ENCODE measurements at places on chromosomes 4 and X.
A peak's percentile ranks its signal among the peaks of the same experiment; 100 is the strongest.

DNA sequence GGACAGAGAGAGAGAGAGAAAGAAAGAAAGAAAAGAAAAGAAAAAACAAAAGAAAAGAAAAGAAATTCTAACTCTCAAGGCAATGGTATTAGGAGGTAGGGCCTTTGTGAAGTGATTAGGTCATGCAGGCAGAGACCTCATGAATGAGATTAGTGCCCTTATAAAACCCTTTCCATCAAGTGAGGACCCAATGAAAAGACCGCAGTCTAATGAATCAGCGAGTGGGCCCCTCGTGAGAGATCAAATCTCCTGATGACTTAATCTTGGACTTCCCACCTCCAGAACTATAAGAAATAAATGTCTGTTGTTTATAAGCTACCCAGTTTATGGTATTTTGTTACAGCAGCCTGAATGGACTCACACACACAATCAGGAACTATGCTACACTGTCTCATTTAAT is 16.9 kb downstream of the AASDH start:
- H3K27ac ChIP-seq, result no peak overlapping the region
- H3K27me3 ChIP-seq, result no peaks in the 10 kb centered on the region
- H3K36me3 ChIP-seq, result no peaks in the 10 kb centered on the region
- H3K4me3 ChIP-seq, result no peak overlapping the region
- DNase-seq, result no peak
- H3K4me1 ChIP-seq, result no peaks in the 10 kb centered on the region

GRCh38 chr4:185011408-185011807 is 6.9 kb upstream of the HELT start:
- H3K27ac ChIP-seq, result no peak overlapping the region
- H3K4me1 ChIP-seq, result no peaks in the 10 kb centered on the region
- no peaks in the 10 kb centered on the region for H3K27me3 ChIP-seq
- H3K36me3 ChIP-seq, result no peaks in the 10 kb centered on the region

DNA sequence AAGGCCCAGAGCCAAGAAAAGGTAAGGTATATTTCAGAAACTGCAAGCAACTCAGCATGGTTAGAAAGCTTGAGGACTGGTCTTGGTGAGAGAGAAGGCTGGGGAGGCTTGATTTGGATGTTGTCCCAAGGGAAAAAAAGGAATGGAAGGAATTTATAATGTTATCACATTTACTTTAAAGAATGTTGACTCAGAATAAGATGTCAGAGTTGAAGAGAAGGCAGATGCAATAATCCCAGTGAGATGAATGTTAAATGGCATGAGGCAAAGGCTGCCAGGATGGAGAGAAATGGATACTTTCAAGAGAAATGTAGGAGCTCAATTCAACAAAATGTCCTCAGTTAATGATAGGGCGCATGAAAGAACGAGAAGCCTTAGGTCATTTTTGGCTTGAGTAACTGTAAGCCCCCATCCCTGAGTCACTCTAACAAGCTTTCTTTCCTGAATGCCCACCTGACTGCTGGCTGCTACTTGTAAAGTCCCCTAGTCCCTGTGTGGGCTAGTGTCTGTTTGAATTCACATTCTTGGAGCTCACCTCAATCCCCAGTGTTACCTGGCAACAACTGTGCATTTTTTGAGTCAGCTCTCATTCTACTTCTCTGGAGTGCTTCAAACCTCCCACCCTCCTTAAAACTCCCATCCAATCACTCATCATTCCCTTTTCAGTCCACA is 103.0 kb upstream of the TAPT1 start:
- H3K36me3 ChIP-seq, result no peaks in the 10 kb centered on the region
- H3K27me3 ChIP-seq, result no peaks in the 10 kb centered on the region

DNA sequence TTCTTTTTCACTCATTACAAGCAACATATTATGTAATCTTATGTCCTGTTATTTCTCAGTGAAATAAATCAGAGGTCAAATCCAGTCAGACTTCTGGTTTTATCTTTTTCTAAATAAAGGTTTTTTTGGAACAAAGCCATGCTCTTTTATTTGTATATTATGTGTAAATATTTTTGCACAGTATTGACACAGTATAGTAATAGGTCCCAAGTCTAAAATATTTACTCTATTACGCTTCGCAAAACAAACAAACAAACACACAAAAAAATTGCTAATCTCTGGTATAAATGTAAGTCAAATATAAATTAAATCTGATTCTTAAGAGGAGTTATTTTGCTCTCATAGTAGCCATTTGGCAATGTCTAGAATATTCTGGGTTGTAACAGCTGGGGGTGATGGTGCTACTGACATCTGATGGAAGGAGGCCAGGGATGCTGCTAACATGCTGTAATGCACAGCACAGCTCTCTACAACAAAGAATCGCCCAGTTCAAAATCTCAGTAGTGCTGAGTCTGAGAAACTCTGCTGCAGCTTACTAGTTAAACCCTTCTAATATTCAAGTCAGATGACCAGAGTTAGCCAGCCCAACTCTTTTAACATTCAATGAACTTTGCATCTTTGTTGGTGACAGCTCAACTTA is 602.1 kb downstream of the RAB28 start:
- H3K36me3 ChIP-seq, result no peaks in the 10 kb centered on the region
- H3K4me1 ChIP-seq, result no peaks in the 10 kb centered on the region
- no peak overlapping the region for H3K27ac ChIP-seq
- no peak for DNase-seq

GRCh38 chr4:110208419-110208818 is 10.0 kb upstream of the ELOVL6 start:
- no peak overlapping the region for H3K27ac ChIP-seq
- H3K27me3 ChIP-seq, result no peaks in the 10 kb centered on the region
- no peaks in the 10 kb centered on the region for H3K36me3 ChIP-seq
- DNase-seq, result no peak
- no peak overlapping the region for H3K4me3 ChIP-seq

DNA sequence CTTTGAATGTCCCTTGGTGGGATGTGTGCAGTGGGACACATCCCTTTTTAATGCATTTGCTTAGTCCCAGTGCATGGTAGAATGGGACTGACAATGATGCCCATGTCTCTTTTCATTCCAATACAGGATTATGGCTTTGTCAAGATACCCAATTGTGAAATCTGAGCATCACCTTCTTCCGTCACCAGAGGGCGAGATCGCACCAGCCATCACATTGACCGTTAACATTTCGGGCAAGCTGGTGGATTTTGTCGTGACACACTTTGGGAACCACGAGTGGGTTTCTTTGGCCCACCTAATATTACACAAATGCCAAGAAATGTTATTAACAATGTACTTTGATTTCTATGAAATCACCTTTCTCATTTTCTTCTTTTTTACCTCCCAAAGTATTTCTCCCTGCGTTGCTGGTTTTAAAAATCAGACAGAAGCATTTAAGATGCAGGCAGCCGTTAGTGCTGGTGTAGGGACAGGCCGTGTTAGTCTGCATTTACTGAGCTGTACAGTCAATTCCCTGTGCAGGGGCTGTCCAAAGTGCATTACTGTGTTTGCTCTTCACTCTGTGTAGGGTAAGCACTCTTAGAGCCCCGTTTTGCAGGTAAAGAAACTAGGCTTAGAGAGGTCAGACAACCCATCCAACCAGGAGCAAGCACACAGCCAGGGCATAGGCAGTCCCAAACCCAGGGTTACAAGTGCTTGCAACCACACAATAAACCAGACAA is 46.5 kb downstream of the CWH43 start:
- peaks cover 3% of the 10 kb centered on the region for H3K27me3 ChIP-seq
- H3K4me1 ChIP-seq, result no peaks in the 10 kb centered on the region
- DNase-seq, result no peak
- no peak overlapping the region for H3K27ac ChIP-seq
- no peak overlapping the region for H3K4me3 ChIP-seq
- H3K36me3 ChIP-seq, result no peaks in the 10 kb centered on the region

DNA sequence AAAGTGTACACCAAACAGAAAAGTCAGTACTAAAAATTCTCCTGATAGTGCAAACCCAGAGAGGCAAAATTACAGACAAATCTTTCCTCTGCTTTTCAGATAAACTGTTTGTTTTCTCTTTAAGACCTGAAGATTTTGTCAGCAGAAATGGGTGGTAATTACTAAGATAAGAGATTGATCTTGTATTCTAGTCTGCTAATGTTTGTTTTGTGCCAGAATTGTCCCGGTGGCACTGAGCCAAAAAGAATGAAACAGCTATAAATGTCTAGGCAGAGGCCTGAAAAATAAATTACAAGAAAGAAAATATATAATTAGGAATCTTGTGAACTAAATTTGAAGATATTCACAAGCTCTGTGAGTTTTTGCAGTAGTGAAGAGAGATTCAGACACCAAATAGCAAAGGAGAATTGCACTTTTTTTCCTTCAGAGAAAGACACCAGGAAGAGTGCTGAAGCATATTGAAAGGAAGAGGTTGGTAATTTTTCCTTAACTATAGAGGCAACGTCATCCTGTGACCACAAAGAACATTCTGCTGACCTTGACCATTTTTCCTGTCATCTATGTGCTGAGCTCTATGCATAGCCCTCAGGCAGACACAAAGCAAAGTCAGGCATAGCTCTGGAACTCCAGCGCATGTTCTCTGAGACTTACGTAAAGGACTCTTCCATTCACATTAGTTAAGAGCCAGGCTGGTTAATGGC is 314.5 kb upstream of the RASGEF1B start:
- no peak overlapping the region for H3K27ac ChIP-seq
- H3K27me3 ChIP-seq, result no peaks in the 10 kb centered on the region
- DNase-seq, result no peak
- H3K36me3 ChIP-seq, result no peaks in the 10 kb centered on the region
- no peak overlapping the region for H3K4me3 ChIP-seq
- H3K4me1 ChIP-seq, result no peaks in the 10 kb centered on the region

DNA sequence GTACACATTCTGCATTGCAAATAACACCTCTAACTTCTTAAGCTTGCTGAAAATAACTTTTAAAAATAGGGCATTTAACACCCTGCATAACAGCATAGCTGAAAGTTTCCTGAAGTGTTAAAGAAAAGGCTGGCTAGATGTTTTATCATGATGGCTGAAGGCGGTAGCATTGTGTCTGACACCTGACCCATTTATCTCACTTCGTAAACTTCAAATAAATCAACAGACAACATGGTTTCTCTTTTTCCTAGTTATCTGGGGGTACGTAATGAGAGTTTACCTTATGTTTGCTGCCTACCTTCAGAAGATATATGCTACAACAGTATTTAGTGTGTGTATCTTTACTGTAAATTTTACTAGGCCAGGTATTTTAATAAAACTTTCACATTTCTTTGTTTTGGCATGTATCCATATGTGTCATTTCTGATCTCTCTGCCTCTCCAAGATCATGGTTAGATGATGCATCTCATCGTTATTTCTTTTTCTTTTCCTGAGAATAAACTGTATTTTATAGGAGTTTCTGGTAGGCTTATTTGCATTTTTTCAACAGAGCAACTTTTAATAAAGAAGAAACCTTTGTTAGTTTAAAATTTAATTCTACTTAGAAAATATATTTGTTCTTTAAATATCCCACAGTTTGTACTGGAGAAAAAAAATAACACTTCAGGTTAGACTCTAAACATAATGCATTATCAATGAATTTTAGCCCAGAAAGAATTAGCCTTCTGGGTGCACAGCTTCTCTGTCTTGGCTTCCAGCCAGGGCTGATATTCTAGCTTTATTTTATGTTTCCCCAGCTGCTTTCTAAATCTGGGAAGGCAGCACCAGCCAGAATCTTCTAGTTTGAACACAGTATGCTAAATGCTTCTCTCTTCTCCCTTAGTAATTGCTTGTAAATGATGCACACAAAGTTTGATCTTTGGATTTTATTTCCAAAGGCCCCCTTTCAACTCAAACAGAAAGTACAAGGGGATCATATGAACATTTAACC is 2.9 kb downstream of the NDST4 start:
- H3K36me3 ChIP-seq, result no peaks in the 10 kb centered on the region
- no peaks in the 10 kb centered on the region for H3K27me3 ChIP-seq
- no peak overlapping the region for H3K27ac ChIP-seq
- H3K4me3 ChIP-seq, result no peak overlapping the region
- no peaks in the 10 kb centered on the region for H3K4me1 ChIP-seq

- H3K4me1 ChIP-seq, result no peaks in the 10 kb centered on the region
- no peak for DNase-seq
- H3K36me3 ChIP-seq, result no peaks in the 10 kb centered on the region
- H3K27me3 ChIP-seq, result no peaks in the 10 kb centered on the region
- H3K4me3 ChIP-seq, result peak overlapping the region; percentile 24
Observed at GRCh38 chr4:123505095-123506010, 108.8 kb downstream of the SPRY1 start.

GRCh38 chr4:57156242-57156990 is 46.2 kb upstream of the IGFBP7 start:
- no peak overlapping the region for H3K4me3 ChIP-seq
- H3K4me1 ChIP-seq, result no peaks in the 10 kb centered on the region
- no peak overlapping the region for H3K27ac ChIP-seq

GRCh38 chr4:24529555-24529954 is 54.8 kb downstream of the DHX15 start:
- no peak for DNase-seq
- H3K4me3 ChIP-seq, result no peak overlapping the region
- H3K27ac ChIP-seq, result no peak overlapping the region

- H3K4me1 ChIP-seq, result peaks cover 27% of the 10 kb centered on the region
- H3K4me3 ChIP-seq, result no peak within 1 kb of the TSS
- DNase-seq, result no peak
- no peaks in the 10 kb centered on the region for H3K36me3 ChIP-seq
- no peaks in the 10 kb centered on the region for H3K27me3 ChIP-seq
Observed at GRCh38 chr4:99510721-99511120, at the start of gene C4orf17. TSS of gene C4orf17 (plus strand) at chr4:99511021. CDS start at chr4:99513082, 2,061 bp downstream.

DNA sequence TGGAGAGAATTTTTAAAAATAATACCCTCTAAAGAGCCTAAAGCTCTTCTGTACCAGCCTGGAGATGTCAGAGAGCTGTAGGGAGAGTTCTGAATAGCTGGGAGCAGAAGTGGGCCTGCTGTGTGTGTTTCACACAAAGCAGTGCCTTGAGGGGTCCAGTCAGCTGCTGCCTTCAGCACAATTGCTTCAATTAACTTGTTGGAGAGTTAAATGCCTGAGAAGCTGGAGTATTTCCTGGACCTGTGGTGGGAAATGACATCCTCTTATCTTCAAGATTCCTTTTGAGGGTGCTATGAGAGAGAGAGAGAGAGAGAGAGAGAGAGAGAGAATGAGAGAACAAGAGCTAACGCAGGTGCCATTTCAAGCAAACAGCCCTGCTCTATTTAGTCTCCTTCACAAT is 96.2 kb upstream of the IL1RAPL2 start:
- H3K4me3 ChIP-seq, result no peak overlapping the region
- H3K4me1 ChIP-seq, result no peaks in the 10 kb centered on the region
- no peaks in the 10 kb centered on the region for H3K36me3 ChIP-seq

- H3K27ac ChIP-seq, result no peak overlapping the region
- no peaks in the 10 kb centered on the region for H3K4me1 ChIP-seq
- DNase-seq, result no peak
- no peaks in the 10 kb centered on the region for H3K36me3 ChIP-seq
- H3K27me3 ChIP-seq, result no peaks in the 10 kb centered on the region
- no peak overlapping the region for H3K4me3 ChIP-seq
Observed at GRCh38 chr4:55269995-55270394, 76.0 kb upstream of the SRD5A3 start.
